Activated gamma-delta T cell (primary cell): ENCODE measurements at places on chromosomes 5 and 9.

GRCh38 chr5:91438871-91439270, 55.8 kb upstream of the ARRDC3 start:
- no peak for DNase-seq

DNA sequence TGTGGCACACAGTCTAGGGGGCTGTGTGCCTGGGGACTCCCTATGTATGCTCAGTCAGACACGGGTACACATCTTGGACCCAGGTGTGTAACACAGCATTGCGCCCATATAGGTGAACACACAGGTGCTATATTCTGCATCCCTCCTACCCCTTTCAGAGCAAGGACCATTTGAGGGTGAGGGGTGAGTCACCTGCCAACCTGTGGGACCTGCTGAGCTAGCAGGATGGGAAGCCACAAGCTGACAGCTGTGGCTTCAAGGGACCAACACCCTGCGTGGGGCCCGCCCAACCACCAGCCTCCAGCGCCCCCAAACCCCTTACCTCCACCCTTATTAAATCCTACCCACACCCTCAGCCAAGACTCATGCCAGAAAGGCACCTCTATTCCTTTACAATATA, 14.6 kb upstream of the AQP7 start:
- no peak for DNase-seq

DNA sequence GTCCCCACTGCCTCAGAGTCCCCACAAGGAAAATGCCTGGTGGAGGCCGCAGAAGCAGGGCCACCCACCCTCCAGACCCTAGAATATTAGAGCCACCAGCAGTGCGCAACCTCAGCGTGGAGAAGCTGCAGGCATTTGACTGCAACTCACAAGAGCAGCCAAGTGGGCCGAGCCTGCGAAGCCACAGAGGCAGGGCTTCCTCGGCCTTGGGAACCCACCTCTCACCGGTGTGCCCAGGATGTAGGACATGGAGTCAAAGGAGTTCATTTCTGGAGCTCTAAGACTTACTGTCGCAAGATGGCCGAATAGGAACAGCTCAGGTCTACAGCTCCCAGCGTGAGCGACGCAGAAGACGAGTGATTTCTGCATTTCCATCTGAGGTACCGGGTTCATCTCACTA, 397.9 kb upstream of the PIK3R1 start:
- DNase-seq, result no peak

DNA sequence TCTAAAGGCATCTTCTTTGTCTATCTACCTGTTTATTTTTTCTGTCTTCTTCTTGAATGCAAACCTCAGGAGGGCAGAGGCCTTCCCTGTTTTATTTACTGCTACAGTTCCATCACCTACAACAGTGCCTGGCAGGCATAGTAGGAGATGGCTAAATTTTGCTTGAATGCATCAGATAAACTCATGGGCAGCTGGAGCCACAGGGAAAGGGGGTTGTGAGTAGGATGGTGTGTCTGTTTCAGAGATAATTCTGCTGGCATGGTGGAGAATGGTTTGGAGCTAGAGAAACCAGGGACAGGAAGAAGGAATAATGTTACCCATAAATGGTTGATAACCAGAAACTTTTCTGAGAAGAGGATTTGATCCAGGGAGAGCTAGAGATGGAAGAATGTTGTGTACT, 189.8 kb upstream of the BRINP1 start:
- no peak for DNase-seq

GRCh38 chr9:127267793-127268525, 3.4 kb downstream of the GARNL3 start:
- no peak for DNase-seq
